ENCODE measurements at places on chromosomes 5 and 9.

- no peak for DNase-seq
Measured at GRCh38 chr9:137230705-137231371, at the start of gene SLC34A3. TSS of gene SLC34A3 (plus strand) at chr9:137230901. CDS start at chr9:137231703, 802 bp downstream.

DNA sequence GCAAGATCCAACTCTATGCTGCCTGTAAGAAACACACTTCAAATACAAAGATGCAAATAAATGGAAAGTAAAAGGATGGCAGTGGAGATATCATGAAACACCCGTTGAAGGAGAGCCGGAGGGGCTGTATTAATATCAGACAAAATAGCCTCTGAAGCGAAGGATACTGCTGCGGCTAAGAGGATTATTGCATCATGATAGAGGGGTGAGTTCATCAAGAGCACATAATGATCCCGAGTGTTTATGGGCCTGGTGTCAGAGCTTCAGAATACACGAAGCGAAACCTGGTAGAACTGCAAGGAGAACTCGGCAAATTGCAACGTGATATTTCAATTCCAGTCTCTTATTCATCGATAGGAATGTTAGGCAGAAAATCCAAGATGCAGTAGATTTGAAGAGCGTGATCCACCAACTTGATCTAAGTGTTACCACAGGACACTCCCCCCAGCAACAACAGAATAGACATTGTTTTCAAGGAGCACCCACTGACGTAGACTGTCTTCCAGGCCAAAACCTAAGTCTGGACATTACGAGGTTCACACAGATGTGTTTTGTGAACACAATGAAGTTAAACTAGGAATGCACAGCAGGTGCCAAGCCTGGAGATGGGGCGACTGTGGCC is 27.7 kb upstream of the QSOX2 start:
- no peak for DNase-seq

GRCh38 chr9:130668659-130669058 is 4.3 kb downstream of the PRDM12 start:
- no peak for DNase-seq

DNA sequence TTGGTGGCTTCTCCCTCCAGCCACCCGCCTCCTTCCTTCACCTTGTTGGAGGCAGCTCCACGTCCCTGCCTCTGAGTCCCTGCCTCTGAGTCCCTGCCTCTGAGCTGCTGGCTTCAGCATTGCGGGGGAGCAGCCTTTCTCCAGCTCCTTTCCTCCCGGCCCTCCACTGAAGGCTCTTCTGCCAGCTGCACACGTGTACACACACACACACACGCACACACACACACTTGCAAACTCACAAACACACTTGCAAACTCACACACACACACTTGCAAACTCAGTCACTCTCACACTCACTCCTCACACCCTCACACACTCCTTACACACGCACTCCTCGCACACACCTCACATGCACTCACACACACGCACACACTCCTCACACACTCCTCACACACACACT is 45.1 kb downstream of the C9orf50 start:
- no peak for DNase-seq

DNA sequence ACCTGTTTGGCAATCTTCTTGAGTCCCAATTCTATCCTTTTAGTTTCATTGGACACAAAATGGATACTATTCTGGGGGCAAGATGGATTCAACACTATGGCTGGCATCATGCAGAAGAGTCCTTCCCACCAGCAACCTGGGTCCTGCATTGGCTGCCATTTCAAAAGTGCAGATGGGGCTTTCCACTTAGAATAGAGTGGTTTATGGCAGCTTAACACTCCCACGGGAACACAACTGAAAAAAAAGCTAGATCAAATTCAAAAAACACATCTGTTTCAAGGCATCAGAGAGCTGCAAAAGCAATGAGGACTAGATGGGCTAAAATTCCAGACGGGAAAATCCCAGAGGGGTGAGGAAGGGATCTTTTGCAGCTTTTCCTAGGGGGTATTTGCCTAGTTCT is 11.2 kb upstream of the HMHB1 start:
- DNase-seq = no peak

DNA sequence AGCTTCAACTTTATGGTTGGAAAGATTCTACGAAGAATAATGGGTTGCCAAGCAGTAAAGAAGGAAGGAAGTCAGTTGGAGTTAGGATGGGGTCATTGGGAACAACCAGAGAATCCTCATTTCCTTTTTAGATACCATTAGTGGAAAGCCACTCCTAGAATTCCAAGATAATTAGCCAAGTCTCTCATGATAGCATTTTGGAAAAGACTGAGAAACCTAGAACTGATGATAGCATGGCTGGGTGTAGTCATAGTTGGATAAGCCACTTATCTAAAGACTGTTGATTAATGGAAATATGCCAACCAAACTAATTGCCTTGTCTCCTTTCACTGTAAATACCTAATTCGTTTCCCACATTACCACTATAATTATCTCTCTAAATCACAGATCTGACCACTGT is 377.0 kb downstream of the GLIS3 start:
- no peak for DNase-seq

GRCh38 chr5:178209334-178210072 is 5.2 kb downstream of the HNRNPAB start:
- DNase-seq = no peak

- DNase-seq = no peak
Measured at GRCh38 chr5:74665816-74666215, 19.2 kb upstream of the HEXB start.

DNA sequence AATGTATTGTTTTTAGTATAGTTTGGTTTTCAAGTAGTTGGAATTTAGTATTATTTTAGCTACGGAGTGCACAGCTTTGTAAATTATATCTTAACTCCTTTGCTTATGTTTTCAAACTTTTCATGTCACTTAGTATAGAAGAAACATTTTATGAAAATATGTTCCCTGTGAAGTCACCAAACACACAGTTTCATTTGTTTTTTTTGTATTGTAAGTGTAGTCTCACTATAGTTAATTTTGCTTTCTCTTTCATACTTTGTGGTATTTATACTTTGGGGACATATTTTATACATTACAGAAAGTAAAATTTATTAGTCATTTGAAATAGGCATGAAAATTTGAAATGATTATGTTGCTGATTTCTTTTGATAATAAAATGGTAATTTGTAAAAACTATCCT is 5.0 kb downstream of the CHSY3 start:
- no peak for DNase-seq

GRCh38 chr5:146704949-146705665 is 173.4 kb downstream of the PPP2R2B start:
- no peak for DNase-seq

DNA sequence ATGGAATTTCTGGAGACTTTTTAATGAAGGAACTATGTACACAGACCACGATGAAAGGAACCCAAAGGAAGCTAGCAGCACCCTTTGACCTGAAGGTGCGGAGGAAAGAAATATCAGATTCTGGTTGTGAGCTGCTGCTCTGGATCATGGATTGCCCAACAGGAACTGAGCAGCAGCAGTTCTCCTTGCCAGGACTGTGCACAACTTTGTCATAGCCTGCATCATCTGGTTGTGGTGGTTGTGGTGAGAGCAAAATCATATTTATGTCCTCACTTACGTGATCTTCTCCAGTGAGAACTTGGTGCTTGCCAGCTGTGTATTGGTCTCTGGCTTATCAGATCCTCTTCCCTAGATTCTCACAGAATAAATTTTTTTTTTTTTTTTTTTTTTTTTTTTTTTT is 70.7 kb upstream of the LPAR1 start:
- DNase-seq = no peak

GRCh38 chr9:126144603-126145456 is 181.8 kb upstream of the MVB12B start:
- DNase-seq = peak; percentile 14

DNA sequence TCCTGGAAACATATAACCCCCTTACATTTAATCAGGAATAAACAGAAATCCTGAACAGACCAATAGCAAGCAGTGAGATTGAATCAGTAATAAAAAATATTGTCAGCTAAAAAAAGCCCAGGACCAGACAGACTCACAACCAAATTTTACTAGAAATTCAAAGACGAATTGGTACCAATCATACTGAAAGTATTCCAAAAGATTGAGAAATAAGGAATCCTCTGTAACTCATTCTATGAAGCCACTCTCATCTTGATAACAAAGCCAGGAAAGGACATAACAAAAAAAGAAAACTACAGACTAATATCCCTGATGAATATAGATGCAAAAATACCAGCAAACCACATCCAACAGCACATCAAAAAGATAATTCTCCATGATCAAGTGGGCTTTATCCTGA is 714.0 kb downstream of the SEMA5A start:
- DNase-seq = no peak

GRCh38 chr5:109739741-109740728 is 50.3 kb downstream of the MAN2A1 start:
- DNase-seq = peak; percentile 78

GRCh38 chr9:126320158-126320922 is 6.3 kb upstream of the MVB12B start:
- no peak for DNase-seq

GRCh38 chr9:114275246-114276004 is 47.5 kb upstream of the ORM1 start:
- DNase-seq = peak; percentile 23

- no peak for DNase-seq
Measured at GRCh38 chr9:116391306-116391900, 237.8 kb downstream of the PAPPA start.

GRCh38 chr9:85427772-85428171 is 314.0 kb downstream of the AGTPBP1 start:
- DNase-seq = no peak

GRCh38 chr9:101477736-101478135 is 42.2 kb upstream of the ALDOB start:
- DNase-seq = no peak

DNA sequence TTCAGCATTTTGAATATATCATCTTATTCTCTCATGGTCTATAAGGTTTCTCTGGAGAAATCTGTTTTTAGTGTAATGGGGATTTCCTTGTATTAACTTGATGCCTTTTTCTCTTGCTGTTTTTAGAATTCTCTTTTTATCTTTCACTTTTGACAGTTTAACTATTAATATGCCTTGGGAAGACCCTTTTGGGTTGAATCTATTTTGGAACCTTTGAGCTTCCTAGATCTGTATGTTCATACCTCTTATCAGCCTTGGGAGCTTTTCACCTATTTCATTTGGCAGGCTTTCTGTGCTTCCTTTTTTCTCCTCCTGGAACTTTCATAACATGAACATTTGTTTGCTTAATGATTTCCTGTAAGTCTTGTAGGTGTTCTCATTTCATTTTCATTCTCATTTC is 22.2 kb downstream of the RCL1 start:
- DNase-seq = no peak

GRCh38 chr9:5869315-5870019 is 21.2 kb upstream of the MLANA start:
- peak; percentile 64 for DNase-seq

DNA sequence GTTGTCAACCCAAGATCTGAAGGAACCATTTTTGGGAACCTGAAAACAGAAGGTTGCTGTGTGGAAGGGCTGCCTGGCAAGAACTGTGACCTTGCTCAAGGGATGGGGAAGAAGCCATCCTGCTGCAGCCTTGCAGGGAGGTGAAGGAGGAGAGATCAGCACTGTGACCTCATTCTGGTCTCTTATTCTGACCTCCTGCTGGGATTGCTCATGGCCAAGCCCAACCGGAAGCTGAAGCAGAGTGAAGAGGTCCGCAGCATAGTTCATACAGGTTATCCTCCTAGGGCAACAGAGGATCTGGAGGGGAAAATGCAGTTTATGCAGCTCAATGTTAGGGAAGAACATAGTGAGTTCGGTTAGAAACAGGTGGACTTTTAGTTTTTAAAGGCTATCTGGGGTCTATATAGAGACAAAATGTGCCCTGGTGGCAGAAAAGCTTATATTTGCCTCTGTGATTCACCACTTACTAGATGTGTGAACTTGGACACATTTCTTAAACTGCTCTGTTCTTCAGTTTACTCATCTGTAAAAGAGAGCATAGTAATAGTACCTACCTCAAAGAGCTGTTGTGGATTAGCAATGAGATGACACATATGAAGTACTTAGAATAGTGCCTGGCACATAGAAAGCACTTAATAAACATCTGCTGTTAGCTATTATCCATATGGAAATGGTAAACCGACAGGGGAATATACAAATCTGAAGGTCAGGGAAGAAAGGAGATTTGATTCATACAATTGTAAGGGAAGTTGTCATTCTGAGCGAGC is 57.9 kb upstream of the BNC2 start:
- no peak for DNase-seq

GRCh38 chr9:22241611-22242010 is 205.0 kb upstream of the DMRTA1 start:
- DNase-seq = no peak

GRCh38 chr5:6652025-6652424 is 18.8 kb downstream of the SRD5A1 start:
- DNase-seq = no peak

DNA sequence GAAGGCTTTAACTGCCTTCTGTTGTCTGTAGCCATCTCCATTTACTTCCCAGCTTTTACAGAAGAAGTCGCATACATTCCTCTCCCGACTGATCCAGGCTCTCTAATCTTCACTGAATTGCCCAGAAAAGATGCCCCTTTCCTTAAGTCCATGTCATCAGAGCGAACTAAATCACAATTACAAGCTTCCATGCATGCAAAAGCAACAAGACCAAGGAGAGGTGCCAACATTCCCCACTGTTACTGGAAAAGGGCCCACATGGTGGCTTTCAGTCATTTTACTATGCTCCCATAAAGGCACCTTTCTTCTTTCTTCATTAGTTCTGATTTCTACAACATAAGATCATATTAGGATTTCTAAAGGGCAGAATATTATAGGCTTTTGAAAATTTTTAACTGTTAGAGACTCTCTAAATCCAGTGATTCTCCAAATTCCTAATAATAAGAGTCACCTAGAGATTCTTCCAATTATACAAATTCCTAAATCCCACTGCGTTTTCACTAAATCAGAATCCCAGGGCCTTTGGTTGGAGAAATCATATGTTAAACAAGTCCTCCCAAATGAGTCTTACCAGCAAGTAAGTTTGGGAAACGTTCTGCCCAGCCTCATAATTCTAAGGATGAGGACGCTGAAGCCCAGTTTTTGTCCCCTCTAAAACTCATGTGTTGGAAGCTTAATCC is 17.0 kb upstream of the ZFR start:
- no peak for DNase-seq

DNA sequence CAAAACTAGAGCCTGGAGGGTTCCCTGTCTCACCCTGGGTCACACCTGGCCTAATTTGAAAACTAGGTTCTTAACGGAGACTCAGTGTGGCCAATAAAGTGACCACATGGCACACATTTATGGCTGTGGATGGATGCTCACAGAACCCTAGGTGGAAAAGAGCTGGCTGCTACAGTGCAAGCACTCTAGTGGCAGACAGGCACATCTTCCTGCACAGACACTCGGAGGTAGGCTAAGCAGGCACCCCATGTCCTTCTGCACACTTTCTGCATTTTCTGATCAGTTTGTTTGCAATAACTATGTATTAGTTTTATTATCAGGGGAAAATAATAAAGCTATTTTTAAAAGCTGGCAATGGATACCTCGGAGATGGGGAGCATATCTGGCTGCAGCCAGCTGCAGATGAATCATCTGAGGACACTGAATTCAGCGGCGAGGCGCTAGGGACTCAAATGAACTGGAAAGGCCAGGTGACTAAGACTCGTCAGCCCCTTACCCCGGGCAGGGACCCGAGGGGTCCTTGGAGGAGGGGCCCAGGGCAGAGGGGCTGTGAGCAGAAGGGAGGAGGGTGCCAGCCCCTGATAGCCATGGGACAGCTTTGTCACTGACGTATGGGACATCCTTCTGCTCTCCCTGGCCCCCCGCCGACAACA is 96.2 kb downstream of the OLFM1 start:
- DNase-seq = no peak
